ENCODE measurements at places on chromosomes 7 and 10.

- peak; percentile 46 for DNase-seq
Measured at GRCh38 chr7:101108961-101109360, 17.9 kb upstream of the SERPINE1 start.

DNA sequence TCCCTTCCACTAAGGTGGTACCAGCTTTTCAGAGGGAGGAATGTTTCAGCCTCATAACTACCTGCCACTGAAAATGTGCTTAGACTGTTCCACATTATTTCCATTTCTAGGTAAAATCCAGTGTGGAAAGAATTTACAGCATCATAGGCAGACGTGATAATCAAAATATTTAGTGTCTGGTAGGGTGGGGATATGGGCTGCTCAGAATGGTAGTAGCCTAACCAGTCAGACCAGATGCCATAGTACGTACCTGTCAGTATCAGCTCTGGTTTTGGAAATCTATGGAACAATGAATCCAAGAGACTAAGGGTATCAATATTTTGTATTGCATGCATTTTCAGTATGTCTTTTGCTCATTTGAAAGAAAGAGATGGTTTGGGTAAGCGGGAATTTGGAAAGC is 76.8 kb upstream of the APBB1IP start:
- DNase-seq, result no peak

DNA sequence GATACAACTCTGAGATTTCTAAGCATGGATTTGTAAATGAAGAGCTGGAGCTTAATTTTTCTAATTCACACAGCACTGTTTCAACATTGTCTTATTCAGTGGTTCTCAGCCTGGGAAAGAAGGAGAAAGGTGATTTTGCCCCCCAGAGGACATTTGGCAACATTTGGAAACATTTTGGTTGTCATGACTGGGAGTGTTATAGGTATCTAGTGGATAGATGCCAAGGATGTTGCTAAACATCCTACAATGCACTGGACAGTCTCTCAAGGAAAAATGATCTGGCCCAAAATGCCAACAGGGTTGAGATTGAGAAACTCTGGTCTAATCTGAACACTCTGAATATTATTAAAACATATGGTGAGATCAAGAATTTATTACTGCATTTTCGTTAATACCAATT is 3.8 kb upstream of the CAV2 start:
- peak; percentile 63 for DNase-seq

- no peak for DNase-seq
Measured at GRCh38 chr10:27099448-27099847, 846 bp downstream of the ANKRD26 start.

- DNase-seq, result peak; percentile 10
Measured at GRCh38 chr7:77664715-77665114, 31.5 kb upstream of the RSBN1L start.

DNA sequence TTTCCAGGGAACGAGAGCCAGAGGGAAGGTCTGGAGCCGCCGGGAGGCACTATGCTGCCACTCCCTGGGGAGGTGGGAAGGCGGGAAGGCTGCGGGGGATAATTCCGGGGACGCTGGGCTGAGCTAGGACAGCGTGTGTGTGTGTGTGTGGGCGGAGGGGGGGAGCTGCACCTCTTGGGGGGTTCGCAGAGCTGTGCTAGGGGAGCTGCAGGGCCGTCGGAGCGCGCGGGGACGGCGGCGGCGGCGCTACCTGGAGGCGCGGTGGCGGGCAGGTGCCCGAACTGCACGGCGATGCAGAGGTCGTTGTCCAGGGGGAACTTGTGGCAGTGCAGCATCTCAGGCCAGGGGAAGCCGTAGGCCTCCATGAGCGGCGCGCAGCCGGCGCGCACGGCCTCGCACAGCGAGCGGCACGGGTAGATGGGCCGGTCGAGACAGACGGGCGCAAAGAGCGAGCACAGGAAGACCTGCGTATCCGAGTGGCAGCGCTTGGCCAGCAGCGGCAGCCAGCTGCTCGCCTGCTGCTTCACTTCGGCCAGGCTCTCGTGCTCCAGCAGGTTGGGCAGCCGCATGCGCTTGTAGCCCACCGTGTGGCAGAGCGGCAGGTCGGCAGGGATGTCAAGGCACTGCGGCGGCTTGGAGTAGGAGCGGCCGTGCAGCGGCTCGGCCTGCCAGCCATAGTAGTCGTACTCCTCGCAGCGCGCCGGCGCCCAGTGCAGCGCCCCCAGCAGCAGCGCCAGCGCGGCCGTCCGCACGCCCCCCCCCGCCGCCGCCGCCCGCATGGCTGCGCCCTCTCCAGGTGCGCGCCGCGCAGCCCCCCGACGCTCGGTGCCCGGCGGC is 526 bp downstream of the SFRP5 start:
- peak; percentile 53 for DNase-seq

DNA sequence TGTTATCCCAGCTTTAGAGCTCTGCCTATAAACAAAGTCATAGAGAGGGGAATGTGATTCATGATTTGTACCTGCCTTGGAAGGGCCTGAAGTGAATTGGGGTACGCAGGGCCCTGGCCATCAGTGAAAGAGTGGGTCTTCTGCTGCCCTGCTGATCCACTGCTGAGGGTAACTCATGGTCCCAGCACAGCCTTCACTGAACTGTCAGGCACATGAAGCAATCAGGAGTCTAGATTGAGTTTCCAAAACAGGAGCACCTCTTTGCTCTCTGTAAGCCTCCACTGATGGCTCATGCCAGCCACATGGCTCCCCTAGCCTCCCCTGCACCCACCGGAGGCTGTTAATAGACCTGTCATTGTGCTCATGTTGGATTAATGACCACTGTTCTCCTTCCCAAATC is 217.6 kb downstream of the KCNMA1 start:
- DNase-seq, result no peak

- DNase-seq, result no peak
Measured at GRCh38 chr10:12733271-12733670, 268.2 kb downstream of the CCDC3 start.

DNA sequence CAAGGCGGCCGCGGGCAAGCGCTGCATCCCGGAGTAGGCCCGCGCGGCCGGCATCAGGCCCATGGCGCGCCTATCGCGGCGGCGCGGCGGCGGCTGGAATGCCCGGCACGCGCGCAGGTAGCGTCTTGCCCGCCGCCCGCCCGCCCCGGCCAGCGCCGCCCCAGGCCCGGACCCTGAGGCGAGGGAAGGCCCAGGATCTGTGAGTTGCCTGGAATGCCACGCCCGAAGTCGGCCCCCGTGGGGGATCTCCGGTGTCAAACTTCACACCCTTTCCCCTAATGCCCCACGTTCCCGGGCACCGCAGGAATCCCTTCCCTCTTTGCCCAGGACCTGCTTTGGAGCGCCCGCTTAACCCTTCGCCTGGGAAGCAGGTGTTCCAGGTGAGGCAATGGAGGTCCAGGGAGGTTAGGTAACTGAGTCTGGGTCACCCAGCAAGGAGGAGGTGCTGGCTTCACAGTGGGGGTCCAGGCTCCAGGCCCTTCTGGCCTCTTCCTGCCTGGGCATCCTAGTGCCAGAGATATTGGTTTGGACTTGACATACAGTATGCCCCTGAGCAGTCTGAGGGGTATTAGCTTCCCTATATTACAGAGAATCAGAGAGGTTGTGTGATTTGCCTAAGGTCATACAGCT is 138.1 kb downstream of the ARHGAP22 start:
- DNase-seq, result no peak

Data from GM23248 (cell line).